Erythroblast (primary cell): ENCODE measurements at places on chromosomes 7 and 10.

- DNase-seq: no peak
Measured at GRCh38 chr10:66505003-66505657, 420.7 kb upstream of the LRRTM3 start.

GRCh38 chr7:150325110-150325611 is 1.8 kb upstream of the ACTR3C start:
- no peak for DNase-seq

DNA sequence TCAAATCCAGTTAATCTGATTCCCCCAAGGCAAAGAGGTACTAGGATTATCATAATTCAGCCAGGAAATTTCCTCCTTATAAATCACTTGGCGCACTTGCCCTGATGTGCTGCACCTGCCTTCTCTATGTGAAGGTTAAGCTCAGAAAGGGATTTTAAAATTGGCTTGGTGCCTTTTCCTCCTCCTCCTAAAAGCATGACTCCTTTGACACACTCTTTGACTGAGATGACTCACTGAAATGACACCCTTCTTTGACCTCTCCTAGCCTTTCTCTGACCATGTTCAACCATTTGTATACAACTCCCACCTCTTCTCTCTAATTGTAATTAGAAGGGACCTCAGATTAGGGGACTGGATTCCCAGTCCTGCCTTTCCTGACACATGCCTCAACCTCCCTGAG is 46.5 kb downstream of the ABLIM1 start:
- DNase-seq: peak; percentile 29

DNA sequence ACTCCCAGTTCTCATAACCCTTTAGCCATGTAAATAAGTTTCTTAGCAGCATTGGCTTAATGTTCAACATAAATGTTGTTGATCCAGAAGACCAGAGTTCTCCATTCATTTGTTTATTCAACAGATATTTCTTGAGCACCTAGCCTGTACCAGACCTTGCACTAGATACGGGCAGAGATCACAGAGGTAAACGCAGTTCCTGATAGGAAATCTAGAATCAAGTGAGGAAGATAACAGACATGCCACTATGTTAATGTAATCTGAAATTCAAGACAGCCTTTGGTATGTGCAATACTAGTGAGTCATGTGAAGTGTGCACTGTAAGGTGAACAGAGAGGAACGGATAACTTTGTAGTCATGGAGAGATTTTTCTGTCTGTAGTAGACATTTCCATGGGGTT is 3.0 kb downstream of the BUB3 start:
- DNase-seq: peak; percentile 39
